ENCODE measurements at places on chromosomes 1 and 21.

DNA sequence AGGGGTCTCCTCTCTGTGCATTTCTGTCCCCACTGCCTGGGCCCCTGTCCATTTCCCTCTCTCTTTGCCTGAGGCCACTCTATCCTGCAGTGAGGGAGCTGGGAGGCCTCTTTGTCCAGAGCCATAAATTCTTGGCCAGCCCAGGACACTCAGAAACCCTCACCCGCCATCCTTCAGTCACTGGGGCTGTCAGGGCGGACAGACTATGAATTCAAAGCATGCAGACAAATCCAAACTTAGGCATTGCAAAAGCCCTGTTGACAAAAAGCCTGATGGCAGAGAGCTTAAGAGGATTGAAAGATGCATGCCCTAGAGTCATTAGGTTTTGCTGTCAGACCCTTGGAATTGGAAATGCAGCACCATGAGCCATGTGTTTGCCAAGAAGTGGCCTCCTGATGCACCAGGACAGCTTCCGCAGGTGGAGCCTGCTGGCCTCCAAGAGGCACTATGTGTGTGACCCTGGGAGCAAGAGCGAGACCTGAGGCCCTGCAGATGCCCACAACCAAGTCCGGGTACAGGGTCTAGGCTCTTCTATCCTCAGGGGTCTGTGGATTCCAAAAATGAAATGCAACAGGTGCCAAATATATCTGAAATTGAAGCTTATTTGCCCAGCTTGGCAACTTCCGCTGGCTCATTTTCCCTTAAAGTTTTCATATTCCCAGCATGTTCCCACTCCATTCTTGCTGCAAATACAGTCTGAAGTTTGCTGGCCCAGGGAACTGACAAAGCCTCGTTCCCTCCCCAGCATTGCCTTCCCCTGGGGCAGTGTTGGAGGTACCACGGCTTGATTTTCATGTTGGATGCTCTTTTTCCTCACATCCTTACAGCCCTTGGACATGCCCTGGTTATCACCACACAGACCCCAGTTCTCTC, 177.9 kb downstream of the PGBD5 start:
- DNase-seq = no peak

GRCh38 chr21:17818186-17819113, 706 bp downstream of the C21orf91 start:
- no peak for DNase-seq

DNA sequence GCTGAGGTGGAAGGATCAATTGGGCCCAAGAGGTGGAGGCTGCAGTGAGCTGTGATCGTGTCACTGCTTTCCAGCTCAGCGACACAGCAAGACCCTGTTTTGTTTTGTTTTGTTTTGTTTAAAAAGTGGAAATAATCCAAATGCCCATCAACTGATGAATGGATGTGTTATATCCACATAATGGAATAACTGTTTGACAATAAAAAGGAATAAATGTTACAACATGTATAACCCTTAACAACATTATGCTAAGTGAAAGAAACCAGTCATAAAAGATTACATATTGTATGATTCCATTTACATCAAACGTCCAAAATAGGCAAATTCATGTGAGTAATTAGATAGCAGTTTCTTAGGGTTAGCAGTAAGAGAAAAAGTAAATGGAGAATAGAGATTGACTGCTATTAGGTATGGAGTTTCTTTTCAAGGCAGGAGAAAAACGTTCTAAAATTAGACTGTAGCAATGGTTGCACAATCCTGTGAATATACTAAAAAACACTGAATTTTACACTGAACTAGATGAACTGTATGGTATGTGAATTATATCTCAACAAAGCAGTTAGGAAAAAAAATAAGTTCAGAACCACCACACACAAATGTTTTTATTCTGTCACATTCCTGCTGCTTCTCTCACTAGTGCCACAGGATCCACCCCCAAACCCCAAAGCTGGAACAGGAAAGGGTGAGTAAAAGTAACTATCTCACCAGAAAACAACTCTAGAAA, 15.7 kb downstream of the FOXJ3 start:
- DNase-seq = no peak

GRCh38 chr21:44955798-44956175, 16.0 kb downstream of the SLX9 start:
- no peak for DNase-seq

DNA sequence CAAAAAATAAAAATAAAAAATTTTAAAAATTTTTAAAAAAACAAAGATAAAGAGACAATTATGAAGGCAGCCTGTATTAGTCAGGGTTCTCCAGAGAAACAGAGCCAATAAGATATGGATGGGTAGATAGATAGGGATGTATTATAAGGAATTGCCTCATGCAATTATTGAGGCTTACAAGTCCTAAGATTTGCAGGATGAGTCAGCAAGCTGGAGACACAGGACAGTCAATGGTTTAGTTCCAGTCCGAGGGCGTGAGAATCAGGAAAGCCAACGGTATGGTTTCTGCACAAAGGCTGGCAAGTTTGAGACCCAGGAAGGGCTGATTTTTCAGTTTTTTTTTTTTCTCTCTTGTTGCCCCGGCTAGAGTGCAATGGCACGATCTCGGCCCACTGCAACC, 24.1 kb upstream of the EIF4G3 start:
- no peak for DNase-seq

GRCh38 chr1:212153635-212154034, 118.1 kb downstream of the DTL start:
- no peak for DNase-seq
